ENCODE measurements at places on chromosomes 12 and 14.

- no peak for DNase-seq
Observed at GRCh38 chr12:106870116-106870515, 85.6 kb upstream of the TMEM263 start.

DNA sequence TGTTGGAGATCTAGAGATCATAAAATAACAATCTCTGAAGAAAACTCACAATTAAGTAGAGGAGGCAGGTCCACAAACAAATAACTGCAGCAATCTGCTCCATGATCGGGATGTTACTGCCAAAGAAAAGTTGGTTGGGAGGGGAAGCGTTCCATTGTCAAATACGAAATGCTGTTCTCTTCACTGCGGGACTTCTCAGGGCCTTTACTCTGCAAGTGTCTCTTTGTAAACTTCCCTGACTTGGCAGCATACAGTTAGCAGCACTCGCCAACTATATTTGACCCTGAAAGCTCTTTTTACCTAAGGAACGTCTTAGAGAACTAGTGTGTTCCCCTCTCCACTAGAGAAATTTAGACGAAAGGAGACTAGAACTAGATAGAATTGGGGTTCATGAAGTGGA is 780.7 kb upstream of the TBX3 start:
- DNase-seq, result no peak

DNA sequence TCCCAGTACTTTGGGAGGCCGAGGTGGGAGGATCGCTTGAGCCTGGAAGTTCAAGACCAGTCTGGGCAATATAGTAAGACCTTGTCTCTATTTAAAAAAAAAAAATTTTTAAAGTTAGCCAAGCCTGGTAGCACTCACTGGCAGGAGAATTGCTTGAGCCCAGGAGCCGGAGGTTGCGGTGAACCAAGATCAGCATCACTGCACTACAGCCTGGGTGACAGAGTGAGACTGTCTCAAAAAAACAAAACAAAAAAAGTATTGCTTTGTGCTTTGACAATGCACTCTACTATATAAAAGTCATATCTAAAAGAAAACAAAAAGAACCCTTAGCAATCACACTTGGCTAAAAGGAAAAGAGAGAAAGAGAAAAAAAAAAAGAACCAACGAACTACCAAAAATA is 26.8 kb downstream of the GNPTAB start:
- no peak for DNase-seq

GRCh38 chr14:75551021-75551420 is 27.4 kb upstream of the FLVCR2 start:
- no peak for DNase-seq

DNA sequence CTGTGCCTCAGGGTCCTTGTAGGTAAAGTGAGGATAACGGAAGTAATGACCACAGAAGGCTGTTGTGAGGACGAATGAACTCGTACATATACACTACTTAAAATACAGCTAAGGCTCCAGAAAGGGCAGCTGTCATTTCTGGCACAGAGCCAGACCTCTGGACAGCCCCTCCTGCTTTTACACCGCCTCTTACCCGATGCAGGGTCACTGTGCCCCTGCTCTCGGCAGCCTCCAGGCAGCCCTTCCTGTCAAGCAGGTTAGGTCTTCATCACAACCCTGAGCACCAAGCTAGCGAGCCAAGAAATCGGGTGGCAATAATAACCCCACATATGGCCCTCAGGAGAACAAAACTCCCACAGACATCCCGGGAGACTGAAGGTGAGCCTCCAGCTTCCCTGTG is 8.5 kb downstream of the TMEM229B start:
- no peak for DNase-seq

GRCh38 chr12:56189918-56190694 is 823 bp upstream of the SMARCC2 start:
- peak; percentile 94 for DNase-seq

- no peak for DNase-seq
Observed at GRCh38 chr14:20848316-20848954, 42.8 kb upstream of the RNASE3 start.

DNA sequence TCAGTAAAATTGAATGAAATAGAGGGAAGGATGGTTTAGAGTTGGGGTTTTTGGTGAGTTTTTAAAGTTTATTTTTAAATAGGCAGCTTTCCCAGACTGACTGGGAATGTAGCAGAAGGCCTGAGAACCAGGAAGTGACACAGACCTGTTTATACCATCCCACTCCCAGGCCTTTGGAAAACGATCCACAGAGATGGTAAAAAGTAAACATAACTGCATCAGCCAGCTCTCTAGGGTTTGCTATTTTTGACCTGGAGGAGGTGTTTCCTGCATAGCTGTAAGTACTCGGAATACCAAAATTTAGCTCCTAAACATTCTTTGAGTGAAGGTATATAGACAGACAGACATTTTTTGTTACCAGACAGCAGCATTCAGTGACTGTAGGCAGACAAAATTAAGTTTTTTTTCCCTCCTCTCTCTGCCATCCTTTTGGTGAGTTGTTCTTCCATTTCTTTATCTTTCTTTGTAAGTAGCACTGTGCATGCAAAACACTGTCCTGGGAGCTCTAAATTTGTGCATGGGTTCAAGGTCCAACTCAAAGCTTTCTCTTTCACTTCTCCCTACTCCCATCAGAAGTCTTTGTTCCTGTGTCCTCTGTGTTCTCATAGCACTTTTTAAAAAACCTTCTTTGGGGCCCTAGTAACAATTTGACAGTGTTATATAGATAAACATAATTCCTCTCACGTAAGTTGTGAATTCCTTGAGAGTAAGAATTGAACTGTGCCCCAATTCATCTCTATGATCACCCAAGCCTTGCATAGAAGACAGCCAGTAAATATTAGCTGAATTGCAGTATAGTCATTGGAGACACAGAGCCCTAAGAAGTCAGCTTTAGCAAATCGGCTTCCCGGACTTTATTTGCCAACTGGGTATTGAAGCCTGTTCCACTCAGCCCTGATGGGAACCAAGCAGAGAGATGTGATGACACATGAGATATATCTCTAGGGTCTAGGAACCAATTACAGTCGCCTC is 37.4 kb downstream of the SUSD6 start:
- DNase-seq, result no peak

GRCh38 chr14:94423453-94424056 is 29.0 kb downstream of the SERPINA11 start:
- DNase-seq, result peak; percentile 79

GRCh38 chr12:31582155-31582554 is 8.8 kb downstream of the DENND5B start:
- no peak for DNase-seq

DNA sequence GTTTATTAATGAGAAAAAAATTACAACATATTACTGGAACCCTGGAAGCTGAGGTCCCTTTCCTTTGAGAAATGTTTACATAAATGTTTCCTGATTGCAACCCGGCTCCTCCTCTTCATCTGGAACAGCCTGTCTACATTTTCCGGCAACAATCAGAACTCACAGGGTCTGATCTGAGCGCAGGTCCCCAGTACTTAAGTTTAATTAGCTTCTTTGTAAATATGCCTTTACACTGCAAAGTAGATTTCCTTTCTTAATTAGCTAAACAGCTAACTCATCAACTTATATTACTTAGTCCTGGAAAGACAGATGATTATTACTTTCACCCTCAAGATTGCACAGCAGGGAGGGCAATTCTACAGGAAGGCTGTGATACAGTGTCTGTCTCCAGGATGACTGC is 213.0 kb downstream of the MON2 start:
- no peak for DNase-seq

- DNase-seq, result no peak
Observed at GRCh38 chr14:94548131-94548998, 12.9 kb upstream of the SERPINA4 start.

DNA sequence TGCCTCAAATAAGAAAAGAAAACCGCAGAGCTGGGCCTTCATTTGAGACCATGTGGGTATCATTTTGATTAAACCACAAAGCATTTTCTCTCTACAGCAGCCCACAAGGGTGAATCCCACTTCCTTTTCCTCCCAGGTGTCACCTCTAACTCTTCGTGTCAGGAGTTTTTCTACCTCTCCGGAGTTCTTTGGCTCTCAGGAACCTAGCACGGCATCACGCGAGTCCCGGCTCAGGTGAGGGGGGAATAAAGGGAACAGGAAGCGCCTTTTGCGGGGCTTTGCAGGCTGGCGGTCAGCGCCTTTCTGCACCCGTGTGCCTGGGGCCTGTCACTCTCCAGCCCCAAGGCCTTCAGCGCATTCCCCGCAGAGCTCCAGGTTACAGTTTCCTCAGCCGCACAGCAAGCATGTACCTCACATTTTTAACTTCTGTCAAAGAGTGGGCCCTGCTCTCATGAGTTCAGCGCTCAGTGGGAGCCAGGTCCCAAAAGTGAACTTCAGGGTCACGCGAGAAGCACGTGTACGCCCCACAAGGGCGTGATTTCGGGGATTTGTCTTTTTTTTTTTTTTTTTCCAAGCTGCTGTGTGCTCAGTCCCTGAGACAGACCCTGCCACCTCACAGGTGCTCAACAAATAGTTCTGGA is 740 bp upstream of the PRPF40B start:
- DNase-seq, result no peak

DNA sequence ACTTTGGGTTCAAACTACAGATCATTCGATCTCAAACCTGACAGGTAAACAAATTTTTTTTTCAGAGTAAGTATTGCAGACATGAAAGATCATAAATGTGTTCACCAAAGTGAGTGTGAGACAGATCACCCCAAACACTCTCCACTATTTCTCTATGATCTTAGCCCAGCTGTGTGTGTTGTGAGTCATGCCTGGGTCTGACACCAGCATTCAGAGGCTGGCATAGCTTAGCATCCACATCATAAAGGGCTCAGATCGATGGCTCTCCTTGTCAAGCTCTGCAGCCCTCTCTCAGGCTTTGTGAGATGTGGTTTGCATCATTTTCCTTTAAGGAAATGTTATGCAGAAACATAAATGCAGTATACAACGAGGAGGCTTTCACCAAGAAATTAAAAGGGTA is 164.9 kb downstream of the ETV6 start:
- no peak for DNase-seq

- DNase-seq, result peak; percentile 77
Observed at GRCh38 chr14:74582910-74583581, 29.0 kb downstream of the LTBP2 start.

- no peak for DNase-seq
Observed at GRCh38 chr12:91819132-91819447, 326.6 kb downstream of the BTG1 start.

GRCh38 chr12:115464111-115464581 is 780.2 kb upstream of the TBX3 start:
- no peak for DNase-seq

GRCh38 chr14:26741711-26742212 is 143.9 kb upstream of the NOVA1 start:
- DNase-seq, result no peak

DNA sequence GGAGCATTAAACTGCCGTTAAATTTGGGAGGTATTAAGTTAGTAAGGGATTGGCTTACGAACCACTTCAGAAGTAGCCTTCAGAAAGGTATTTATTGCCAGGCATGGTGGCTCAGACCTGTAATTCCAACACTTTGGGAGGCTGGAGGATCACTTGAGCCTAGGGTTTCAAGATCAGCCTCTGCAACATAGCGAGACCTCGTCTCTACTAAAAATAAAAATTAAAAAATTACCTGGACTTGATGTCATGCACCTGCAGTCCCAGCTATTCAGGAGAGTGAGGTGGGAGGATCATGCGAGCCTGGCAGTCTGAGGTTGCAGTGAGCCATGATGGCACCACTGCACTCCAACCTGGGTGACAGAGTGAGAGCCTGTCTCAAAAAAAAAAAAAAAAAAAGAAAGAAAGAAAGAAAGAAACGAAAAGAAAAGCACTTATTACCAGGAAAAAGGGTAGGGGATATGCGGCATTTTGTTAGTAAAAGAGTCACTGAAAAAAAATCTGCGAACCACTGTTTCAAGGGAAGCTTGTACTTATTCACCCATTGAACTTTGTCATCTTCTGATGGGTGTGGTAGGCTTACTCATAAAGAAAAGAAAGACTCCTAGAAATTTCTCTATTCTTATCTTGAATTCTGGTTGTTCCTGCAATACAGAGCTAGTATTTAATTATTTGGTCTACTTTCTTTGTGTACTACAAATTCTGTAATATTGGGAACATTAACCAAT is 33.6 kb upstream of the PLEKHA5 start:
- DNase-seq, result no peak

DNA sequence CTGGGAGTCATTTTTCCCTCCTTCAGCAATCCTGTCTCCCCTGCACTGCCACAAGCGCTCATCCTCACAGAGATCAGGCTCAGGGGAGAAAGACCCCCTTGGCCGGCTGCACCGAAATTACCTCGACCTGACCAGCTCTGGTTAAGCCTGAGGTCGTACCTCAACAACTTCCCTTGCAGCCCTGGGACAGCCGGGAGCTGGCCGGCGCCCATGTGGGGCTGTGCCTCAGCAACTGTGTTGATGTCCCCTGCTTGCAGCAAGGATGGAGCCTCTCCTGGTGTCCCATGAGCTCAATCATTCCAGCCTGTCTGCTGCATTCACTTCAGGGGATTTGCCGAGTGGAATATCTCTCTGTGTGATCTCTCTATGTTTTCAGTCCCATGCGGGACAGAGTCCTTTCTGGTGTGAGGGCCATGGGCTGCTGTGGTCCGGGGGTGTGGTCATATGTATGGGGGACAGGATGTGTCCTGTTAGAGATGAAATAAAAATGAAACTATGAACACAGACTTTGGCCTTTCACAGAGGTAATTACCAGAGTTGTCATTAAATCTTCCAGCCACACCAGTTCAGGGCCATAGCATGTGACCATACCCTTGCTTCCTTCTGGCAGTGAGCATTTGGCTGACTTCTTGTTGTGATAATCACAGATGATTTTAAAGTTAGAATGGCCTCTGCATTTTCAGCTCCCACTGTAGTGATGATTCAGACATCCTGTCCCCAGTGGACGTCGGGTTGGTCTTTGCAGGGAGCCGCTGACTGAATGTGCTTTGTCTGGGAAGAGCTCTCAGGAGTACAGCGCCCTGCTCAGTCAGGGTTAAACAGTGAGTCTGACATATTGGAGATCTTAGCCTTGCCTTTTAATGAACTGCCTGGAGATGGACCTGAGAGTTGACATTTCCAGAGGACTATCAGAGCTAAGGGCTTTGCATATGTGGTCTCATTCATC is 405.9 kb downstream of the AACS start:
- no peak for DNase-seq

GRCh38 chr12:25384893-25385248 is 134.1 kb upstream of the KRAS start:
- no peak for DNase-seq

DNA sequence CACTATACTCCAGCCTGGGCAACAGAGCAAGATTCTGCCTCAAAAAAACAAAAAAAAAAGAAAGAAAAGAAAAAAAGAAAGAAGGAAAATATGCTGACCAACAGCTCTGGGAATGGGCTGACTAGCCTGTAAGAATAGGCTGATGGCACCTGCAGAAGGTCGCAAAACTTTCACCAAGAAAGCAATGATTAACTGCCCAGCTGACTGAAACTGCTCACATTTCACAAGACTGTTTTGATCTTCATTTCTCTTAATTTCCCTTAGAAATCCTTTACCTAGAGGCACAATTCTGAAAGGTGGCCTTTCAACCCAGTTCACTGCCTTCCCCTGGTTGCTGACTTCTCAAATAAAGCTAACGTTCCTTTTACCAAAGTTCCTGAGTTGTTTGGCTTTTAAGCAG is 12.4 kb downstream of the BEST3 start:
- DNase-seq, result no peak

DNA sequence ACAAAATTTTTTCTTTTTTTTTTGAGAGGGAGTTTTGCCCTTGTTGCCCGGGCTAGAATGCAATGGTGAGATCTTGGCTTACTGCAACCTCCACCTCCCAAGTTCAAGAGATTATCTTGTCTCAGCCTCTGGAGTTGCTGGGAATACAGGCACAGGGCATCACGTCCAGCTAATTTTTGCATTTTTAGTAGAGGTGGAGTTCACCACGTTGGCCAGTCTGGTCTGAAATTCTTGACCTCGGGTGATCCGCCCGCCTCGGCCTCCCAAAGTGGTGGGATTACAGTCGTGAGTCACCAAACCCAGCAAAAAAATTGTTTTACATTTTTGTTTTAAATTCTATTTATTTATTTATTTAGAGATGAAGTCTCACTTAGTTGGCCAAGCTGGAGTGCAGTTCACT is 4.7 kb upstream of the SLC2A14 start:
- DNase-seq, result no peak

All from aorta (tissue), 5 donors.